Femur (tissue), 1 donor: ENCODE measurements at places on chromosomes 11 and 22.

DNA sequence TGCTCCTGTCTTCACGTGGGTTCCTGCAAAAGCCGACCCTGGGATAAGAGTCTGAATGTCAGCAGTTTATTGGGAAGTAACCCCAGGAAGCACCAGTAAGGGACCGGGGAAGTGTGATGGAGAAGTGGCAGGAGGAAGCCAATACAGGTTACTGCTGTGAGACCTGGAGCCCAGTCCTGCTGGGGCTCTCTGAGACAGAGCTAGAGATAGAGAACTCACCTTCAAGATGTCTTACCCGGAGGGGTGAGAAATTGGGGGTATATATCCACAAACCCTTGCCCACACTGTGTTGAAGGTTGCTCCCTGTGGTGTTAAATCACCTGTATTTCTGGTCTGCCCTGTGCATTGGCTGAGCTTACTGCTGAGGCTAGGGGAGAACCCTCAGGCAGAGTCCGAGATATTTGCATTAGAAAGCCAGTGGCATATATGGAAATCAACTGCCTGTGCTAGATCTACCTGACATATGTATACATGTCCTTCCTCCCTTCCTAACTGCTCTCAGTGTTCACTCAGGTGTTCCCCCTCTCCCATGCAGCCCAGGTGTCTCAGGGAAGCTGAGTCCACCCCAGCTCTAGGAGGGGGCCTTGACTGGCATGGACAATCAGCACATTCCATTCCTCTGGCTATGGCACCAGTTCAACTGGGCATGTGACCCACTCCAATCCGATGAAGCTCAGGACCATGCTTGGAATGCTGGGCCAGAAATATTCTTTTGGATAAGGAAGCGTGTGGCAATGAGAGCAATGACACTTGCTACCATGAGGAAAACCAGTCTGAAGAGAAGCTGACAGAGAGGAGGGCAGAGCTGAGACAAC lies 6.8 kb upstream of the MICAL2 start:
- DNase-seq: no peak

DNA sequence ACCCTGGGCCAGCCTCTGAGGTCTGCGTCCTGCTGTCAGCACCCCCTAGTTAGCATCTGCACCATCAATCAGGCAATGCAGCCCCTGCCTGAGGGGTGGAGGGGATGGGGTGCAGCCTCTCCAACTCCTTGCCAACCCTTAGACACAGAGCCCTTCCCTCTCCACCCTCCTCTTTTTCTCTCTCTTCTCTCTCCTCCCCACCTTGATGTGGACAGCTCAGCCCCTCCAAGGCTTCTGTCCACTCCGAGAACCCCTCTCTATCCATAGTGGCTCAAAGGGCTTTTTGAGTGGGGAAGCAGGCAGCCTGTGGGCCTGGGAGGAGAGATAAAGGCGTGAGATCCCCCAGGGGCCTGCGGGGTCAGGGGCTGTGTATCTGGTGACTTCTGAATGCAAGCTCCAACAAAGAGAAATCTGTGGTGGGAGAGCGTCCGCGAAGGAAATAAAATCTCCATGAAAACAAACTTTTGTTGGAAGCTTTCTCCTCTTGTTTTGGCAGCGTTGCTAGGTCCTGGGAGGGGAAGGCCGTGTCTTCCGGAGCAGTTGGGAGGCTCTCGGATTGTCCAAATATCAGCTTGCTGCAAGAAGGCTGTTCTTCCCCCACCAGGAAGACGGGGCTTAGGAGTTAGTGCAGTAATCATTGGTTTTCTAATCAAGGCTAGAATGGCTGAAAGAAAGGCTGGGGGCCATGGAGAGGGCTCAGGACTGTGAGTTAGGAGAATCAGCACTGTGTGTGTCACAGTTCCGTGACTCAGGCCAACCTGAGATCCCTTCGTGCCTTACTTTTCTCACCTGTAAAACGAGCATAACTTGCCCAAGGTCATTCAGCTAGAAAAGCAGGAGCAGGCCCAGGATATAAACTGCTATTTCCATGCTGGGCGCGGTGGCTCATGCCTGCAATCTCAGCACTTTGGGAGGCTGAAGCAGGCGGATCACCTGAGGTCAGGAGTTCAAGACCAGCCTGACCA lies 50.3 kb downstream of the PKNOX2 start:
- DNase-seq: peak; percentile 85

GRCh38 chr22:46447906-46448305 lies 89.5 kb downstream of the CELSR1 start:
- no peak for DNase-seq

GRCh38 chr22:17140022-17140421 lies 18.9 kb upstream of the TMEM121B start:
- no peak for DNase-seq

GRCh38 chr11:65581928-65582327 lies 6.1 kb downstream of the EHBP1L1 start:
- DNase-seq: no peak

- DNase-seq: no peak
These were observed 9.6 kb upstream of the EMID1 start for GRCh38 chr22:29195964-29196666.

GRCh38 chr11:46857666-46858065 lies 11.6 kb upstream of the CKAP5 start:
- no peak for DNase-seq

DNA sequence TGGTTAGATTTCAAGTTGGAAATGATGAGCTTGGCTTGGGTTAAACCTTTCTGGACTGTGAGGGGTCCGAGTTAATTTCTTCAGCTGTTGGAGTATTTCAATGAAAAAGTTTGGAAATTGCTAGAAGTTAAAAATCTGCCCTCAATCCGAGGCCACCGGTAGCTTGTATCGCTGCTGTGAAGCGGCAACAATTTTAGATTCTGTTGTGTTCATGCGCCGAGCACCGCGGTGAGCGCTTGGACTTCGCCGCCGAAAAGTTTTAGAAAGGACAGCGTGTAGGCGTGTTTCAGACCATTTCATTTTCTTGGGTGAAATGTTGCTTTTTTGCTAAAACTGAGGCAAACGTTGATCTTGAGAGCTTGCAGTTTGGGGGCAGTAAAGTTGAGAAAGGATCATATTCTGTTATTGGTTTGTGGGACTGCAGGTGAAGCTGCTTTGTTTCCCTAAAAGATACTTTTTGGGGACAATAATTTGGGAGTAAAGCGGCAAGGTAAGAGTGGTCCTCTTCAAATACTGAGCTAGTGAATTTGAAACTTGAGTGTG lies 928 bp downstream of the FBXO7 start:
- DNase-seq: peak; percentile 49

DNA sequence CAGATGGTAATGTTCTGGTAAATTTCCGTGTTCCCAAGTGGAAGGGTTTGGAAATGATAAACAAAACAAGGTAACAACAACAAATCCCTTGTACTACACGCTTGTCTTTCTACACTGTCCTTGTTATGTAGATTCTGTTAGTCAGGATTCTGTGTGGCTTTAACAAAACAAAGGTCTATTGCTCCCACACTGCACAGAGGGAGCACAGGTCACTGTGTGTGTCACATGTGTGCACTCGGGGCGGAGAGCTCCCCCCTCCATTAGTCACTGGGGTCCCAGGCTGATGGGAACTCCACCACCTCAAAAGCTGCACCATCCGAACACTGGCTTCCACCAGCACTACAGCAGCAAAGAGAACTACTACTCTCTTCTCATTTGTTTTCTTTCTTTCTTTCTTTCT lies 227.9 kb downstream of the NTM start:
- no peak for DNase-seq

- DNase-seq: no peak
These were observed 39.3 kb downstream of the MCAM start for GRCh38 chr11:119277660-119278059.

GRCh38 chr22:20834206-20834605 lies 24.4 kb downstream of the PI4KA start:
- no peak for DNase-seq

DNA sequence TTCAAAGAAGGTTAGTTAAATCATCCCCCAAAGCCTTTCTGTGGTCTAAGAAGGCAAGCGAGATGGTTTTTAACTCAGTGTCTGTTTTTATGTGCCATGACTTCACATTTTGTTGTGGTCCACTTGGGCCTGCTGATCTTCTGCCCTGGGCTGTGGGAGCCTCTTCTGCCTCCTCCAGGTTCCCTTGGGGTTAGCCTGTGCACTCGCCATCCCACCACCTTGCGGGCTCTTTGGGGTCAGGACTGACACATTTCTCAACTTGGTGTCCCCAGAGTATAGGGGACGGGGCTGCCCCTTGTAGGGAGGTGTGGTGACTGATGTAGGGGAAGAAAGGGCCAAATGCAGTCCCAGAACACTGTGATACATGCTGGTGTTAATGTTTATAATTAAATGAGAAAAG lies 207.0 kb downstream of the TBC1D22A start:
- no peak for DNase-seq

DNA sequence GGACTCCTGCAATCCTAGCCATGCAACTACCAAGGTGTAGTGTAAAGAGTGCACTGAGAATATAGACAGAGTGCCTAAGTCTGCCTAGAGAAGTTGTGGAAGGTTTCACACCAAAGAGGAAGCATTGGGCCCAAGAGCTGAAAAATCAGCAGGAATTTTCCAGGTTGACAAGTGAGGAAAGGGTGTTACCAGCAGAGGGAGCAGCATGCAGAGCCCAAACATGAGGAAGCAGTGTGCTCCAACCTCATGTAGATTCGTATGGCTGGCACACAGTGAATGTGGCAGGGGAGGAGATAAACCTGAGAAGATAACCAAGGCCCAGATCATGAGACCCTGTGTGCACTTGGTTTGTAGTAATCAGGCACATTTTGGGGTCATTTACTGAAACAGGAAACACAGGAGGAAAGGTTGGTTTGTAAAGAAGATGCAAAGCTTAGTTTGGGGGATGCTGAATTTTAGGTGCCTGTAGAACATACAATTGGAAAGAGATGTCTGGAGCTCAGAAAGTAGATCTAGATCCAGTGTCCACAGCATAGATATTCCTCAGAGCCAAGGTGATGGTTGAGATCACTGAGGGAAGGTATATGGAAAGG lies 1.7 kb downstream of the HPX start:
- peak; percentile 45 for DNase-seq

DNA sequence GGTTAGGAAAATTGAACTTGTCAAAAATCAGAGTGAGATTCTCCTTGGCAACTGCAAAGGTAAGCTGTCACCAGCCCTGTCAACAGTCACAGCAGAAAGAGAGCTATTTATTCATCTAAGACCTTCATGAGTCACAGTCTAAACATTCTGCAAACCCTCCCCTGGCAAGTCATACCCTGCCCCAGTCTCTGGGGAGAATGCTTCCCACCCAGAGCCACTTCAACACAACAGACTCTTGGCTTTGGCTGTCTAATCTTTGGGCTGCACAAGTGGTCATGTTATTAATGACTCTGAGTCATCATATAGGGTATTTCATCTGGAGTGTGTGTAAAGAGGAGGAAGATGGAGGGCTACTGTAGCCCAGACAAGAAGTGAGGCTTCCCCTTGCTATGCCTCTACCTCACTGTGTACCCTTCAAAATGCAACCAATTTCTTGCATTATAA lies 153.4 kb downstream of the CCDC34 start:
- peak; percentile 26 for DNase-seq

GRCh38 chr22:21697021-21697771 lies 31.4 kb downstream of the PPIL2 start:
- no peak for DNase-seq

- no peak for DNase-seq
These were observed 61.6 kb upstream of the EIF3D start for GRCh38 chr22:36590441-36591056.

GRCh38 chr11:69357458-69358397 lies 63.8 kb downstream of the MYEOV start:
- peak; percentile 11 for DNase-seq

- no peak for DNase-seq
These were observed 28.2 kb downstream of the ARL14EP start for GRCh38 chr11:30351061-30351460.

GRCh38 chr11:118243993-118244762 lies 8.0 kb downstream of the MPZL3 start:
- DNase-seq: no peak

DNA sequence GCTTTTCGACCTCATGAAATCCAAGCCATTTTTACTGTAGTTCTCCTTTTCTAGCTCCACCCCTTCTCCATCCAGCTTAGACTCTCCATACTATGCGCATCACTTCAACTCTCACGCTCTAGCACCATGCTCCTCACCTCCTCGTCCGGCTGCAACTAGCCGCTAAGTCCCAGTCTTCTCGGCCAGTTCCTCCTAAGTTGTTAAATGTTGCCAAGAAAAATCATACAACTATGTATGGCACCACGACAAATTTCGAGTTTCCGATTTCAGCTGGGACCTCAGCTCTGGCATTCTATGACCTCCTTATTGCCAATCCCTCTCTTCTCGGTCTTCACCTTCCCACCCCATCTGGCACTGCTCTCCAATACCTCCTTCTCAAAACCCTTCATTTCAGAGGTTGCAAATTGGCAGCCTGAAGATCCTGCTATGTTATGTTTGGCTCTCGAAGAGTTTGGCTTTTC lies 1.0 kb downstream of the ZNF70 start:
- peak; percentile 80 for DNase-seq

- DNase-seq: no peak
These were observed 55.8 kb downstream of the SC5D start for GRCh38 chr11:121348220-121348875.

- no peak for DNase-seq
These were observed 75.1 kb downstream of the RAB38 start for GRCh38 chr11:88100151-88100550.

- no peak for DNase-seq
These were observed 239.6 kb upstream of the MPPED2 start for GRCh38 chr11:30825723-30826122.

GRCh38 chr11:67640021-67640757 lies 626 bp upstream of the TBX10 start:
- DNase-seq: peak; percentile 69

DNA sequence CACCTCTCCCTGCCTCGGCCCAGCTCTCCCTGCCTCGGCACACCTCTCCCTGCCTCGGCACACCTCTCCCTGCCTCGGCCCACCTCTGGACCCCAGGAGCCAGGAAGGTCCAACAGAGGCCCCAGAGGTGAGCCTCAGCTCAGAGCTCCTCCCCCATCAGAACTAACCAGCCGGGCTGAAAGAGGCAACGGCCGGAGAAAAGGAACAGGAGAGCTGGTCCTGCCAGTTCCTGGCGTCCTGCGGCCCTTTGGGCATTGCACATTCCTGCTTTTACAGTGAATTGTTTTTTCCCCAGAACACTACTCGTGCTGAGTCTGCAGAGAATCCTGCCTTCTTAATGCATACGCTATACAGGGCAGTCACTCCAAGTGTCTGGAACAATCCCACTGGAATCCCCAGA lies 45.8 kb downstream of the LMO1 start:
- DNase-seq: no peak

DNA sequence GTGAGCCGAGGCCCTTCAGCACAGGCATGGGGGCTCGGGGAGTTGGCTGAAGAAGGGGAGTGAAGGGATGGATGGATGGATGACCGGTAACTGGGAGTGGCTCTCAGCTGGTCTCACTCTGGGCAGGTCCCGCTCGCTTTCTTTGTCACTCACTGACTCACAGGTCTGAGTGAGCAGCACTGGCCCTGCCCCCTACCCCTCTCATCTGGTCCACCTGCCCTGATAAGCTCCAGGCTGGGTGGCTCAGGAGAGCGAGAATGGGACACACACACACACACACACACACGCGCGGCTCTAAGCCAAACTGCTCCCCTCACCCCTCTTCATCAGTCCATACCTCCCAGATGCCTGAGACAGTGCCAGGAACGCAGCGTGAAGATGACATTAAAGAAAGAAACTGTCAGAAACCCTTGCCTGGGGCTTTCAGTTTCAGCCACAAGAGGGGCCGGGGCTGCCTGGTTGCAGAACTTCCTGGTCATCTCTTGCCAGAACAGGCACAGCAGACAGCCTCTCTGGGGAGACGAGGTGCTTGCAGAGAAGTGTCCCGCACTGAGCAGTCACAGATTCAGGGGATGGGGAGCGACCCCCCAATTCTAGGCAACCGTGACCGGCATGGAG lies 16.5 kb upstream of the SHISAL1 start:
- DNase-seq: no peak
